ENCODE measurements at places on chromosomes 7 and 10.
A peak's percentile ranks its signal among the peaks of the same experiment; 100 is the strongest.

- no peak for DNase-seq
Observed at GRCh38 chr10:69160809-69161241, 19.2 kb upstream of the SUPV3L1 start.

- no peak for DNase-seq
Observed at GRCh38 chr10:61795551-61795950, 105.9 kb upstream of the ARID5B start.

- DNase-seq, result no peak
Observed at GRCh38 chr7:3455806-3456595, 154.9 kb downstream of the SDK1 start.

DNA sequence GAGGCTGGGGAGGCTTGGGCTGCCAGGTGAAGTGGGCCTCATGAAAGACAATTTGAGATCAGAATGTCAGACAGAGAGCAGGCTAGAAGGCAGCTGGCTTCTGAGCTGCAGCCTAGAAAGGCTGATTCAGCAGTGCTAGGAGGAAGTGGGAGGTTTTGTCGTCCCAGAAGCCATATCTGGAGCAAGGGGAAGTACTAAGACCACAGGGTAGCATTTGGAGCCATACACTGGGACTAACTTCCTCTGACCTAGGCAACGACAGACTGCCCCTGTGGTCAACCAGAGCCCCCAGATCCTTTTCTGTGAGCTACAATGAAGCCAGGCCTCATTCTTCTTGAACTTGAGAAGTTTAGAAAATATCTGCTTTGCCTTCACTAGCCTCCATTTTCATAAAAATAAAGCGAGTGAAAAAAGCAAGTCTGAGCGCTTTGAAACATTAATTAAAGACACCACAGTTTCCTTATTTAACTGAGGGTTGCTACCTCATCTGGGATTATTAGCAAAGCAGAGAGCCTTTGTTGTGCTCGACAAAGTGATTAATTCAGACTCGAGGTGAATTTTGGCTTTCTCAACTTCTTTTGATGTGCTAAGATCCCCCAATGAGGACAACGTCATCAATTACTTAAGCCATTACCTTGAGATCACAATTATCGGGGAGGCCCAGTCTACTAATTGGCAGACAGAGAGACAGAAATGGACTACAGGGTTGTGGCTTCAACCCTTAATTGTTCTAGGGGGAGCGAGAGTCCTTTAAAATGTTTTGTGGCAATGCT is 26.6 kb downstream of the TBXAS1 start:
- DNase-seq, result no peak

DNA sequence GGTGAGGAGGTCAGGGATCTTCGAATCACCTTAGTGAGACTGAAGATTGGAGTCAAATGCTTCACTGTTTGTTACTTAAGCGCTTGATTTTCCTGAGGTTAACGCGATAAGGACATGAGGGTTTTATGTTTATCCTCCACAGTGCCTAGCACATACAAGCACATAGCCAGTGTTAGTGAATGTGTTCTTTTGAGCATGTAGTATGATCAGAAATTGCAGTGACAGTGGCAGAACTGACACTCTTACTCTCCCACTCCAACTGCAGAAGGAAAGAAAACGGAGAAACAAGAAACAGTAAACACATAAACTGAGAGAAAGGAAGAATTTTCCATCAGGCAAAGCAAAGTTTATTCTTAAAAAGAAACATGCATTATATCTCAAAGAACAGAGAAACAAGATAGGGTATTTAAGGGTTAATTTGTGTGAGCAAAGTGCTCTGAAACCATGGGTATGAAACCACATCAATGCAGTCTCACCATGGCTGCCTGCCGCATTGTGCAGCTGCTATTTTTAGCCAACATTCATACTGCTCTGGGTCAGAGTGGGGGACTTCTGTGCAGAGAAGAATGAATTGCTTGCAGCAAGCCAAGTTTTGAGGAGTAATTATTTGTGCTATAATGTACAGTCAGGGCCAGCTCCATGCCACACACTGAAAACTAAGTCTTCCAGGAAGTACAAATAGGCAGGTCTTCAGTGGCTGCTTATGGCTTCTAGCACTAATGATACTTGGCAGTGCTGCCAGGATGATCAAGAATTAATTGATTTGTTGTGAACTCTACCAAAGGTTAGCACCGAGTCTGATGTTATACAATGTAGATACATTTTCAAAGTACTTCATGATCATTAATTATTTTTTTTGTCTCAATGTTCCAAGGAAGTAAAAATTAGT is 152.0 kb downstream of the MACC1 start:
- no peak for DNase-seq

GRCh38 chr10:35074266-35074665 is 15.9 kb downstream of the CUL2 start:
- DNase-seq, result no peak

GRCh38 chr10:926075-926698 is 5.3 kb downstream of the LARP4B start:
- no peak for DNase-seq

DNA sequence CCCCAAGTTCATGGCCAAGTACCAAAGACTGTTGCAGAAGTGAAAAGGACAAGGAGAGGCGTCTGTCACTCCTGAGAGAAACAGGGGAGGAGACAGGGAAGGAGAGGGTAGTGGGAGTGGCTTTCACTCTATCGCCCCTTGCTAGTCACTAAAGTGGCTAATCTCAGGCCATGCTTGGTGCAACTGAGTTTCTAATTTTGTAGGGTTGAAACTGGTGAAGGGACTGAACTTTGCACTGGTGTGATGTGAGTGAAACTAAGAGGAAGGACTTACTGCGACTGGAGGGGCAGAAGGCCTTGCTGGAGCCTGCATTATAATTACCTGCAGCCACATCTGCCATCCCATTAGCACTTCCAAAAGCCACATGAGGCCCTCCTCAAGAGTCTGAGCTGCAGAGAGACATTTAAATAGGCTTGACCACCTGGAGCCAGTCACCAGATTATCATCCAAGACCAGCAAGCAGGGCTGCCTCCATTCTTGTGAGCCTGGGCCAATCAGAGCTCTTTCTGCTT is 107.2 kb upstream of the EEPD1 start:
- no peak for DNase-seq

DNA sequence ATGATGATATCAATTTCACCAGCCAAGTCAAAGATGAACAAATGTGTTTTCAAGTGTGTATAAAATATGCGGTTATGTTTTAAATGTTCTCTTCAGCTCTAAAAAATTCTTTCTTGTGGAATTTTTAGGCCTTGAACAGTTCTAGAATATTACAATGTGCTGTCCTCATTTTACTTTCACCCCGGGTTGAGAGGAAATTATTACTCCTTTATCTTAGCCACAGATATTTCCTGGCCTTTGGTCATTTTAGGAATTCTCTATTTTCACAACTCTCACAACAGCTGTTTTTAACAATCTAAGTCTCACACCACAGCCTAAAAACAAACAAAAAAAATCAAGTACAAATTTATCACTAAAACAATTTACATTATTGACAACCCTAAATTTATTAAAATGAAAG is 112.2 kb upstream of the HGF start:
- DNase-seq, result no peak

- no peak for DNase-seq
Observed at GRCh38 chr7:64946772-64947171, 43.7 kb downstream of the ZNF273 start.

DNA sequence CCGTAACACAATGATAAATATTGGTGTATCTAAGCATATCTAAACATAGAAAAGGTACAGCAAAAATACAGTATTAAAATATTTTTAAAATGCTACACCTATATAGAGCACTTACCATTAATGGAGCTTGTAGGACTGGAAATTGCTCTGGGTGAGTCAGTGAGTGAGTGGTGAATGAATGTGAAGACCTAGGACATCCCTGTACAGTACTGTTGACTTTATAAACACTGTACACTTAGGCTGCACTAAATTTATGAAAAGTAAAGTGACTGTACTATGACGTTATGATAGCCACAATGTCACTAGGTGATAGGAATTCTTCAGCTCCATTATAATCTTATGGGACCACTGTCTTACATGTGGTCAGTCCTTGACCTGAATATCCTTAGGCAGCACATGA is 147.0 kb downstream of the GLI3 start:
- no peak for DNase-seq

DNA sequence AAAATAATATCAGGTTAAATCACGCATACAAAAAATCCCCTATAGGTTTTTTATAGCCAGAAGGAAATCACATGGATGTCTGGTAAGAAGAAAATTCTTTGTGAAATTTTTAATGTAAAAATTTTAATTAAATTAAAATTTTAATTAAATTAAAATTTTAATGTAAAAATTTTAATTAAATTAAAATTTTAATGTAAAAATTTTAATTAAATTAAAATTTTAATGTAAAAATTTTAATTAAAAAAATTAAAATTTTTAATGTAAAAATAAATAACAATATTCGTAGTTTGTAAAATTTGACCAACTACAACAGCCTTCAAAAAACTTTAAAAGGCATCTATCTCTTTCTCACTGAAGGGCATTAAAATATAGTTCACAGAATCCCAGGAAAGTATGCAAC is 61.5 kb downstream of the CTTNBP2 start:
- no peak for DNase-seq

DNA sequence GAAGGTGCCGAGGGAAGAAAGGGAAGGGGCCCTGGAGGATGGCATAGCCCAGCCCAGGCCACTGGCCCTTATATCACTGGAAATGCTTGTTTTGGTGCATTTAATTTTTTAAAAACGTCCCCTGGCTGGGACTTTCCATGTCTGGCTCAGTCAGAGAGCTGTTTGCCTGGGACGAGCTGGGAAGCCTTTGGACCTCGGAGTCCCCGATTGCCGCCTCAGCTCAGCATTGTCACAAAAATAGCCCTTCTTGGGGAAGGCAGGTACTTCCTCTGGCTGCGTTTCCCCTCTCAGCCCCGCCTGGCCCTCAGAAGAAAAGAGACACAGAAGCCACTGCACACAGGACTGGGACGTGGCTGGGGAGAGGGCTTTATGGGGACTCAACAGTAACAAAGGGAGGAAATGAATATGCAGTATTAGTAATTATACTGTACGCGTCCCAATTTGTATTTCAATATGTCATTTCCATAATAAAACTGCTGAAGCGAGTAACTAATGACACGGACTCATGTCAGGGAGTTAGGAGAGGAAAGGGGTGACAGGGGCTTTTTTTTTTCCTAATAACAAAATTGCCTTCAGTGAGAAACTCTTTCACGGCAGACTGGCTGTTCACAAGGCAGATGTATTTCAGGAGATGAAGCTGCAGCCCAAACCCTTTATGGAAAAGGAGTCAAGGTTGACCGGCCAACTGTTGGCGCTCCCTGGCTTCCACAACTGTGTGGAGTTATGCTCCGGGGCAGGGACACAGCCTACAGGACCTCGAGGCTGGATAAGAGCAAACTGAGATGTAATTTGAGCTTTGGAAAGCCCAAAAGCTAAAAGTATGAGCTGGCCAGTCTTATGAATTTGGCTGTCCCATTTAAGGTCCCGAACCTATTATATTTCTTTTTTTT is 31.0 kb upstream of the MXI1 start:
- peak; percentile 37 for DNase-seq

DNA sequence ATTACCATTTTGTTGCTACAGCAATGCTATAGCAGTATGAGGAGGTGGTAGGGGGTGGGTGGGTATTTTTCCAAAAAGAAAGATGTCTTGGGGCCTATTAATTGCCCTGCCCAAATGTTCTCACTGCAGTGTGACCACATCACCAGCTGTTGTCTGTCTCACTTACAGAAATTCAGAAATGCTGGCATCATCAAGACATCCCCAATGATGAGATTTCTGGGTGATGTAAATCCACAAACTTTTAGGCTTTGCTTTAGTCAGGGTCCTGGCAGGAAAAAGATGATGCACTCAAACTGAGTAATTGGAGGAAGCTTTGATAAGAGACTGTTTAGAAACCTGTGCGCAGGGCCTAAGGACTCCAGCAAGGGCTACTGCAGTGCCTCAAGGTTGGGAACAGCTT is 56.2 kb upstream of the OPN4 start:
- peak; percentile 11 for DNase-seq

GRCh38 chr10:11414314-11415038 is 197.0 kb downstream of the USP6NL start:
- DNase-seq, result no peak

- DNase-seq, result no peak
Observed at GRCh38 chr10:27680691-27681605, 64.7 kb downstream of the MKX start.

GRCh38 chr10:88113232-88113631 is 249.8 kb downstream of the PTEN start:
- DNase-seq, result no peak

DNA sequence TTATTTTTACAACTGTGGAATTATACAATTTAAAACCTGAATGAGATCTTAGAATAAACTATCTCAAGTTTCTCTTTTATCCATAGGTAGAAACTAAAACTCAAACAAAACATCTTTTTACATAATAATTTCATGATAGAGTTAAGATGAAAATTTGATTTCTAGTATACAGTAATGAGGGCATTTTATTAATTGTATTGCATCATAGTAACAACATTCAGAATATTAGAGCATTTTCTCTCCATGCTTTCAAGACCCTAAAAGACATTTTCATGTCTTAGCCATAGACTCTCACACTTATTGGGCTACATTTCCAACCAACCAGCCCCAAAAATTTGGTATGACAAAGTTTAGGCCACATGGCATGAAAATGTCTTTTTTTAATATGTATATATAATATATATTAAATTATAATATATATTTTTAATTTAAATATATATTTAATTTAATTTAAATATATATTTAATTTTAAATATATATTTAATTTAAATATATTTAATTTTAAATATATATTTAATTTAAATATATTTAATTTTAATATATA is 195.7 kb upstream of the STEAP1 start:
- DNase-seq, result no peak

DNA sequence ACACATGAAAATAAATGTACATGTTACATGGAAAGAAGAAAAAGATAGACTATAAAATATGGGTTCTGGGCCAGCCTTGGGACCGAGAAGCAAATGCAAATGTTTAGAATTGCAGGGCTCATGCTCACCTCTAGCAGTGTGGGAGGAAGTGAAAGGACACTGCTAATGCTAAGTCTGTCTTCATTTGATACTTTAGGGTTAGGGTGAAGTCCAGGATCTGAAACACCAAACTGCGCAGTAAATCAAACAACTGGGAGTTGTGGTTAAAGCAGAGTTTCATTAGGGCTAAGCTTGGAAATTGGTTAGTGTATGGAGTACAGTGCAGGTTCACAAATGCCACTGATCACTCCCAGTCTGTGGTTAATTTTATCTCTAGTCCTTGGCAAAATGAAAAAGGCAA is 73.2 kb upstream of the PDK4 start:
- DNase-seq, result no peak

- no peak for DNase-seq
Observed at GRCh38 chr10:76202777-76203176, 771.4 kb downstream of the LRMDA start.

DNA sequence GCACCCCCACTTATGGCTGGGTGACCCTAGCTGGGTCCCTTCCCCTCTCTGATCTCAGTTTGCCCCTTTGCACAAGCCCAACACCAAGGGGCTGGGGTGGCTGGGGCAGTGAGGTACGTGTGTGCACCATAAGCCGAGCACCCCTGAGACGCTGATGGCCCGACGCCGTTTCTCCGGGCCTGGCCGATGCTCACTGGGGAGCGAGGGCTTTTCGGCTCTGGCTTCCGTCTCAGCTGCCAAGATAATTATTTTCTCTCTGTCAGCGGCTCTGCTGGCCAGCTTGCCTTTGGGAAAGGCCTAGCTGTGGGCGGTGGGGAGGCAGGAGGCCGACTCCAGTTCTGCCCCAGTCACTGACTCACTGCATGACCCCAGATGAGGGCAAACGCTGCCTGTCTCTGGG is 91.0 kb downstream of the ZMIZ1 start:
- no peak for DNase-seq

Measured in type B pancreatic cell (in vitro differentiated cells).